ENCODE measurements at places on chromosomes 16 and 17. TPM values are rescaled to one million over a fixed set of nuclear protein-coding genes. Genes with fewer than 3 reads are reported as not detected.

Gene TLCD3A
- 16.9 TPM for total RNA-seq

Gene PDK2
- total RNA-seq, result 10.3 TPM

DNA sequence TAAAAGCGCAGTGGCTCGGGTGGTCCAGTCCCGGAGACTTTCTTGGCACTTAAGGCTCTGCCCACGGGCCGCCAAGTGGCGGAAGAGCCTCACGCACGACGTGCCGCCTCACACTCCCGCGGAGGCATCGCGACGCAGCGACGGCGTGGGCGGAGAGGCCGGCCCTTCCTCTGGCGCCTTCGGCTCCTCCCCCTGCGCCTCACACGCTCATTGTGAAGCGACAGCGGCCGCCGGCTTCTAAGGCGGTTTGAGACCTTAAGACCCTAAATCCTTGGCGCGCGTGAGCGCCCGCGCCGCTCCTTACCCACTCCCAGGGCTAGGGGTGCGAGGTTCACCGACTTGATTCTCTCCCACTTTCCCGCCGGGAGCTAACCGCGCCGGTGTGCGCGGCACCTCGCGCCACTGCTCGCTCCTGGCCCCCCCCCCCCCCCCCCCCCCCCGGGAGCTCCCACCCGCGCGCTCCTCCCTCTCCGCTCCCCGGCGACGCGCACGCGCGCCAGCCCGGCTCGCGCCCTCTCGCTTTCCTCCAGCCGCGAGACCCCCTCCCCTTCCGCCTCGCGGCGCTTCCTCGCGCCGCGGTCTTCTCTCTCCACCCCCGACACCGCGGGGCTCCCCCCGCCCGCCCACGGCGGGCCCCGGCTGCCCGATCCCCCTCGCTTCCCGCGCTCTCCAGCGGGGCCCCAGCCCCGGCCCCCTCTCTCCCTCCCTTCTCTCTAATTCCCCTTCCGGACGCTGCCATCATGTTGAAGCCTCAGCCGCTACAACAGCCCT, at the start of gene ATXN2L:
ATXN2L (plus strand) TSS at position 480 of the 771 bp plus-strand sequence; CDS start at position 741, 261 bp downstream.
- DNase-seq, result peak; percentile 92

- no peak for DNase-seq
Observed at GRCh38 chr16:25751230-25751835, 59.6 kb downstream of the HS3ST4 start.

All from skin of body (tissue), 3 donors.